ENCODE measurements at places on chromosomes 4 and X.

DNA sequence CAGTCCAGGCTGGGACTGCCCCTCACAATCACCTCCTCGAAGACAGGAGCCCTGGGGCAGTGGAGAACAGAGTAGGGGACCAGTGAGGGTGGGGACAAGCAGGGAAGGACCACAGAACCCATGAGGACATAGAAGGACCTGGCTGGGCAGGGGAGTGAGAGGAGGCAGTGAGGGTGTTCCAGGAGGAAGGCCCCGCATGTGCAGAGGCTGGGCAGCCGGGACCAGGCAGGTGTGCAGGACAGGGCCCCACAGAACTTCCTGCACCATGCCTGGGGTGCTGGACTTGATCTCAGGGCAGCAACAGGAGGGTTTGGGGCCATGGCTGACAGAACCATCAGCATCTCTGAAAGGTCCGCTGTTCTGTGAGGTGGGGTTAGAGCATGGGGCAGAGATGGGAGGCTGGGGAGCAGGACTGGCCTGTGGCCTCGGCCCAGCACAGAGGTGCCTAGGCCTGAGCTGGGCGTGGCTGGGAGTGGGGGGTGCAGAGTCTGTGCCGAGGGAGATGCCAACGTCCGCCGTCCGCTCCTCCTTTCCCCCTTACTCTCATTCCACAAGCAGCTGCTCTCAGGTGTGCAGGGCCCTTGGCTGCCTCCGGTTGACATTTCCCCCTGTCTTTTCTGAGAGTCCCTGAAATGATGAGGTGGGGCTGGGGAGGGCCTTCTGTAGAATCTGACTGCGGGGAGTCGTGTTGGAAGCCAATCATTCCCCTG lies 40.8 kb downstream of the EVC start:
- no peak for DNase-seq

DNA sequence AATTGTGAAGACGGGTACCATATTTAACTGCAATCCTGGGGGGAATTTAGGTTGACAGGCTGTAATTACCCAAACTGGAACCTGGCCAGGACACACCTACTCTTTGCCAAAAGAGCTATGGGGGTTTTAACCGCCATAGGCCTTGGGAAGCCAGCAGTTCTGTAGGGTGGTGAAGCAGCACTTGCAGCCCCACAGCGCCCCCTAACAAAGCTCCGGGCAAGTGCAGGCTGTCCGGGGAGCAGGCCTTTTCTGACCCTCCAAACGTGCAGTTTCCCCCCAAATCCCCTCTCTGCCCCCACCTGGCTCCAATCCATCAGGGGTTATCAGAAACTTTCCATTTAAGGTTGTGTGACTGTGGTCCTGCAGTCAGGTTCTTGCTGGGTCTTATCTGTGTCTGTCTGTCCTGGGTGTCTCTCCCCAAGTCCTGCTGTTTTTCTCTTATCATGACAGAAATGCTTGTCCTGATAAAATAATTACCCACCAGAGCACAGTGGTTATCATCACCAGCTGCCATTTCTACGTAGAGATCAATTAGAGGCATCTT lies 350.9 kb downstream of the MID1IP1 start:
- no peak for DNase-seq

DNA sequence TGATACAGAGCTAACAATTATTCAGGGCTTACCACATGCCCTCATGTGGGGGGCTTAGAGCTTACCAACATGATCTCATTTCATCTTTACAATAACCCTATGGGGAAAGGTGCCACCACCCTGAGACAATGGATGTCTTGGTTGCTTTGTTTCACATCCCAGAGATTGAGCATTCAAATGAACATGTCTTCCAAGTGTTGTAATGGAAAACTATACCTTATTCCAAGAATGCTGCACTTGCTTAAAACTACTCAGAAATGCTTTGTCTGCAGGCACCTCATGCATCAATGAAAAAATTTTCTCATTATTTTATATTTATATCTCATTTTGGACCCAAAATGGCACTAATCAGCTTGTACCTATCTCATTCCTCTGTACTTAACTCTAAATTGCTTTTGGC lies 34.6 kb downstream of the BCLAF3 start:
- no peak for DNase-seq

- no peak for DNase-seq
Measured at GRCh38 chr4:26141051-26141721, 179.6 kb upstream of the RBPJ start.

- no peak for DNase-seq
Measured at GRCh38 chr4:179989975-179990374, 2253.2 kb upstream of the TENM3 start.

DNA sequence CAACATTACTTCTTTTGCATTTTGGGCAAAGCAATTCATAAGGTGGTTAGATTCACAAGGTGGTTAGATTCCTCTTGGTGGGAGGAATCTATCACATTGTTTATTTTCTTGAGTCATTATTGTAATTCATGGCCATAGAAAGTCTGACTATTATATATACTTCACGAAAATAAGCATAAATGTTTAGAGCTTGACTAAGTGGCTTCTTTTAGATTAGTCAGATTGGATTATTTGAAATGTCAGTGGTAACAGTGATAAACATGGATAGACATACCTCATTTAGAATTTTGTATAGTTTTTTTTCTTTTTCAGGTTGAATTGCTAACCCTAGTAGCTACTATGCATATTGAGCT lies 24.9 kb upstream of the DYNLT3 start:
- DNase-seq, result no peak

DNA sequence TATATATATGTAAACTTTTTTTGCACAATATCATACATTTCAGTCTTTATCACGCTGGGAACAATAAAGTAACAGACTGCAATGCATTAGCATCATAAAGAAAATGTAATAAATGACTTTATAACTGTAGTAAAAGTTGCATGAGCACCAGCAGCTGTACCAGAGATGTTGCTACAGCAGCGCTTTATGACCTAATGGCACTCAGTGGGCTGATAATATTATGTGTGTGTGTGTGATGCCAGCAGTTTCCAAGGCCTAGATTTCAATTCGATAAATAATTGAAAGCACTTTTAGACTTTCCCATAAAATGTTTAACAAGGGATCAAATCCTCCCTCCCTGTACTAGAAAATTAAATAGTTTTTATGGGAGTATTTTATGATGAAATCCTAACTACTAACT lies 367.6 kb upstream of the AGA start:
- DNase-seq, result no peak

GRCh38 chr4:139809757-139810140 lies 144.1 kb downstream of the MGST2 start:
- no peak for DNase-seq

- no peak for DNase-seq
Measured at GRCh38 chr4:138602664-138603063, 360.5 kb upstream of the SLC7A11 start.

- no peak for DNase-seq
Measured at GRCh38 chrX:53171356-53171755, 53.7 kb downstream of the KDM5C start.

- DNase-seq, result no peak
Measured at GRCh38 chrX:10725071-10725470, 104.7 kb upstream of the MID1 start.

- DNase-seq, result no peak
Measured at GRCh38 chr4:113884655-113885054, 94.8 kb downstream of the ARSJ start.

DNA sequence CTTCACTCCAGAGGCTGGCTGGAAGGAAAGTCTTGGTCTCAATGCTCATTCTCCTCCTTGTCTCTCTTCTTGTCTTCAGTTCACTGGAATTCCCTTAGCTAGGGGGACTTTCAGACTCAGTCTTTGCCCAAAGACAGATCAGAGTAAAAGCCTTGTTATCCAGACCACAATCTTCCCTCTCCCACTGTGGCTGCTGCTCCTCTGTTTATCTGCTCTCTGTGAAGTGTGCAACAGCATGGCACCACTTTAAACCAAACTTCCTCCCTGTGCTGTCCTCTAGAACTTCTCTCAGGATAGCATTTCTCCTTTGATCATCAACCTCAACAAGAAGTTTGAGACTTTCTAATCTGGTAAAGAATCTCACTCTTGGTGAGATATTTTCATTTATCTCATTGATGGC lies 530.1 kb upstream of the SLIT2 start:
- DNase-seq, result no peak

DNA sequence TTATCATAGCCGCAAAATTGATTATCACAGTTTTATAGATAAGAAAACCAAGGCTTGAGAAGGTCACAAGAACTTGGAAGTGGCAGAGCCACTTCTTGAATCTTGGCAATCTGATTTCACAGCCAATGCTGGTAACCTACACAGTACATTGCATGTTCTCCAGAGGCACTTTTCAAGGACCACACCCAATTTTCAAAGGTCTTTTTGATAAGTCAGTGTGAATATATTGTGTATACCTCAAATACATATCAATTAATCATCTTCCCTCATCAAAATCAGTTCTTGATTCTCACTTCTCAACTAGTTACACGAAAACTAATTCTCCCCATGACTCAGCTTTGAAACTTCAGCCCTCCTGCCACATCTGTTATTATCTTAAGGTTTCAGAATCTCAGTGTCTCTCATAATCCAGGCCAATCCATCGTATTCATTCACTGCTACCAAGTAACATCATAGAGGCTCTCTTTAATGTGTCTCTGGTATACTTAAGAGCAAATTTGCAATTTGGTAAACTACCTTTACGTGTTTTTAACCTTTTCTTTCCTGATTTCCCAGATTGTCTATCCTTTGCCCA lies 16.8 kb downstream of the CAMK2D start:
- DNase-seq, result no peak

- peak; percentile 0 for DNase-seq
Measured at GRCh38 chrX:69493193-69493592, 10.9 kb upstream of the NALF2 start.

- DNase-seq, result no peak
Measured at GRCh38 chrX:66553973-66554372, 84.9 kb downstream of the EDA2R start.

DNA sequence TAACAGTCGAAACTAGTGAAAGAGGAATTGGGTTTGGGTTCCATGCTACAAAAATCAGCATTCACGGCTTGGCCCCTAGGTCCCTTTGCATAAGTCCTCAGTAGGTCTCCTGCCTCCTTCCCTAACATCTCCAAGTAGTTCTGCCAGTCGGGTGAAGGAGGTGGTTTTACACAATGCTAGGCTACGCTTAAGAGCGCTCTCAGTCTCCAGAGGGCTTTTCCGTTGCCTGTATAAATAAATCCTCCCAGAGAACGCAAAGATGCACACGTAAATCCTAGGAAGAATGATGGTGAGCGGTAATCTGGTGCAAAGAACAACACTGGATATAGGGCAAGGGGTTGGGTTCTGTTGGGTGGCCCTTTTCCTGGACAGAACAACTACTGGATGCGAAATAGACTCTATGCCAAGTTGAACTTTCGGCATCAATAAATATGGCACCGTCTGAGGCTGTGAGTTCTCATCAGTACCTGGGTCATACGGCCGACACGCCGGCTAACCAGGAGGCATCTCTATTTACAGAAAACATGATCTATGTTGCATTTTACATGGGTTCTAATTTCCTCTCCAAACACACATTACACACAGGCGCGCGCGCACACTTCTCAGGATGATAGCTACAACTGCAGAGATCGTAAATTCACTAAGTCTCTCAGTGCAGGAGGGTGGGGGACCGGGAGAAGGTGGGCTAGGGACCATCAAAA lies 1.3 kb downstream of the CAMK2D start:
- no peak for DNase-seq

- no peak for DNase-seq
Measured at GRCh38 chr4:39840027-39840426, 137.7 kb downstream of the PDS5A start.

DNA sequence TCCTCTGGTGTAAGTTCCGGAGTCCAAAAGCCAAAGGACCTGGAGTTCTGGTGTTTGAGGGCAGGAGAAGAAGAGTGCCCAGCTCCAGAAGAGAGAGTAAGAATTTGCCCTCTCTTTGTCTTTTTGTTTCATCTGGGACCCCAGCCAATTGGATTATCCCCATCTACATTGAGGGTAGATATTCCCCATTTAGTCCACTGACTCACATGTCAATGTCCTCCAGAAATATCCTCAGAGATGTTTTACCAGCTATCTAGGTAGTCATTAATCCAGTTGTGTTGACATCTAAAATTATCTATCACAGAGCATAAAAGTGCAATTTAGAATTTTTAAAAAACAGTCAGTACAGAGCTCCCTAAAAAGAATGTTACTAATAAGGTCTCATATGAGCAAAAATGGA lies 132.9 kb upstream of the TMEM47 start:
- no peak for DNase-seq

- DNase-seq, result no peak
Measured at GRCh38 chr4:25667931-25668557, 12.4 kb downstream of the SLC34A2 start.

- peak; percentile 44 for DNase-seq
Measured at GRCh38 chrX:10620121-10620699, at the start of gene MID1. Gene MID1, minus strand, starts transcription at chrX:10620585. Its CDS starts 53,038 bp downstream, at chrX:10567547.

GRCh38 chr4:139740121-139740520 lies 74.5 kb downstream of the MGST2 start:
- no peak for DNase-seq

GRCh38 chr4:165505958-165506837 lies 127.4 kb downstream of the CPE start:
- DNase-seq, result no peak

DNA sequence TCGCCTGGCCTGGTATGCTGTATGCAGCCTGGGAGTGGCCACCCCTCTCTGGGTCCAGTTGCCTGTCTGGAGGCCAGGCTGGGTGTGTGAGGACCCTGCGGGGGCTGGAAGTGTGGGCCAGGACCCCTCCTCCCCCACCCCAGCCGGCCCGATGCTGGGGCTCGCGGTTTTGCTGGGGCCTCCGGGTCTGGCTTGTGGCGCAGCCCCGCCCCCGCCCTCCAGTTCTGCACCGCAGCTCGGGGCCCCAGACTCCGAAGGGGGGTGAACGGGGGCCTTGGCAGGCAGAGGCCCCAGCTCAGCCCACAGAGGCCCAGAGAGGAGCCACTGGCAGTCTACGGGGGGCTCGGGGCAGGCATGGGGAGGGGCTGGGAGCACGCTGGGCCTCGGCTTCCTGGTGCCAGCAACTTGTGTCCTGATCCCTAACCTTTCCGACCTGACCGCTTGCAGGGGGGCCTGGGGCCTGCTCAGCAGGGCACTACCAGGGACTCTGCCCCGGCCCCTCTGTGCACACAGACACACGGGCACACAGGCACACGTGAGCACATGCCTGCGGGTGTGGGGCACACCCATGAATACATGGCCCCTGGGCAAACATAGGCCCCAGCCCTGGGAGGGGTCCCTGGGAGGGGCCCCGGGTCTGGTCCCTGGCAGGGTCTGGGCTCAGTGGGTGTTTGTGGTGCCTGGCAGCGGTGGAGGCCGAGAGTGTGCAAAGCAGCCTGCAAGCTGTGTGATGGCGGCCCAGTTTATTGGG lies 21.4 kb upstream of the FGFR3 start:
- no peak for DNase-seq

Data from NCI-H510A (cell line).